HuH-7.5 (cell line): ENCODE measurements at places on chromosomes 5 and 9.
A peak's percentile ranks its signal among the peaks of the same experiment; 100 is the strongest.

DNA sequence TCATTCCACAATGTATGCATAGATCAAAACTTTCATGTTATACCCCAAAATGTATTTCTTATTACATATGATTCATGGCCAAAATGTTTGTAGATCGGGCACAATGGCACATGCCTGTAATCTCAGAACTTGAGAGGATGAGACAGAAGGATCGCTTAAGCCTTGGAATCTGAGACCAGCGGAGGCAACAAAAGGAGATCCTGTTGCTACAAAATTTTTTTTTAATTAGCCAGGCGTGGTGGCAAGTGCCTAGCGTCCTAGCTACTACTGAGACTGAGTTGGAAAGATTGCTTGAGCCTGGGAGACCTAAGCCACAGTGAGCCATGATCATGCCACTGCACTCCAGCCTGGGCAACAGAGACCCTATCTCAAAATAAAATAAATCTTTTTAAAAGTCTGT is 89.9 kb downstream of the MAPKAP1 start:
- DNase-seq = no peak

GRCh38 chr5:112642885-112643284 is 94.8 kb upstream of the APC start:
- no peak for DNase-seq

DNA sequence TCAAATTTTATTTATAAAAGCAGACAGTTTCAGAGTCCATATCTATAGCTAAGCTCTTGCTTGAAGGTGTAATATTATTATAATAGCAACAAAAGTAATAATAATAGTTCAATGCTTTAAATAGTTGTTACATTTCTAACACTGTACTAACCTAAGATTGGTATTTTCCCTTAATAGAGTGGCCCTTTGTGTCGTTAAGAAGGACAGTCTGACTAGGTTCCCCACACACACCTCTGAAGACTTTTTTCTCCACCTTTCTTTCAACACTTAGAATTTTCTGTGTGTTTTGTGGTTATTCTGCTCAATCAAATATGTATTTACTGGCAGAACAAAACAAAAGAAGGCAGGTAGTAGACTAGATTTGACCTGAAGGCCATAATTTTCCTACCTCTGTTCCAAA is 223.2 kb upstream of the ACO1 start:
- no peak for DNase-seq

DNA sequence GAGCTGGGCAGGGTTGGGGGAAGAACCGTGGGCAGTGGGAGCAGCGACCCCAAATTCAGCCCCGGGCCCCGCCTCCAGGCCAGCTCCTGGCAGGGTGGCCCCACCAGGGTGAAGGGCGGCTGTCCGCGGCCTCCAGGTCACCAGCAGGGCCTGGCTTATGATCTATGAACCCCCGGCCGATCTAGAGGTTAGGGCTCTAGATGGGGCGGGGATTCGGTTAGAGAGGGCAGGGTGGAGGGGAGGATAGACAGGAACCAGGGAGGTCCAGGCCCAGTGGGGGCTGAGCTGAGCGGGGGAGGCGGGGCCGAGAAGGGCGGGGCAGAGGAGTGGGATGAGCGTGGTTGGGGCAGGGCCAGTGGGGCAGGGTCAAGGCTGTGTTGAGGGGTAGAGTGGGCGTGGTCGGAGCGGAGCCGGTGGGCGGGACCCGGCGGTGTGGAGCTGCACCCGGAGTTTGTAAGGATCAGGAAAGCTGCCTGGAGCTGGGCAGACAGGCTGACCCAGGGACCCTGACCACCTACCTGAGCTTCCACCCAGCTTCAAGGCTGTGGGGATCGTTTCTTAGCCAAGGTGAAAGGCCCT is 29.3 kb upstream of the OBP2B start:
- DNase-seq = no peak

DNA sequence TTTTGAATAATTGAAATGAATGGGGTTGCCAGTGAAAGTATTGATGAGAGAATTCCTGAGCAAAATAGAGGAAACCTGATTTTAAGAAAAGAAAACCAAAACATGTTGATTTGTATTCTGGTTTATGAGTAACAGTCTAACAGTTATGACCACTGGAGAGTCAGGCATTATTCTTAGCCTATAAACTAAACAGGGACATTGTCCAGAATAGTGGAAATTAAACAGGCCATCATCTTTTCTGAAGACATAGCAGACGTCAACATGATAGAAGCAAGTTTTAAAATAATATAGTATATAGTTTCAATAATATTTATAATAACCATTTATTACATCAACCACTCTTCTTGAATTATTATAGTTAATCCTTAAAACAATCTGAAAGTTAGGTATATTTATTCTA is 178.3 kb upstream of the MPDZ start:
- no peak for DNase-seq

DNA sequence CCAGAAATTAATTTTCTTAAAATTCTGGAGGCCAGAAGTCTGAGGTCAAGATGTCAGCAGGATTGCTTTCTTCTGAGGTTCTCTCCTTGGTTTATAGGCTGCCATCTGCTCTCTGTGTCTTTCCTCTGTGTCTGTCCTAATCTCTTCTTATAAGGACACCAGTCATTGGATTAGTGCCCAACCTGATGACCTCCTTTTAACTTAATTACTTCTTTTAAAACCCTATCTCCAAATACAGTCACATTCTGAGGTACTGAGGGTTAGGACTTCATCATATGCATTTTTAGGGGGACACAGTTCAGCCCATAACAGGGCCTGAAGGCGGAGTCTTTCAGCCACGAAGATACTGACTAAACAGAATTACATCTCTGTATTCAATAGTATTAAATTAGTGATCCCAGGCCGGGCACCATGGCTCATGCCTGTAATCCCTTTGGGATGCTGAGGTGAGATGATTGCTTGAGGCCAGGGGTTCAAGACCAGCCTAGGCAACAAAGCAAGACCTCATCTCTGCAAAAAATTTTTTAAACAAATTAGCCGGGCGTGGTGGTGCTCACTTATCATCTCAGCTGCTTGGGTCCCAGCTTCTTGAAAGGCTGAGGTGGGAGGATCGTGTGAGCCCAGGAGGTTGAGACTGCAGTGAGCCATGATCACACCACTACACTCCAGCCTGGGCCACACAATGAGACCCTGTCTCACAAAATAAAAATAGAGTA is 5.9 kb upstream of the RPS6 start:
- DNase-seq = no peak

- DNase-seq = no peak
These were observed 516.1 kb downstream of the EFNA5 start for GRCh38 chr5:107154593-107154992.

DNA sequence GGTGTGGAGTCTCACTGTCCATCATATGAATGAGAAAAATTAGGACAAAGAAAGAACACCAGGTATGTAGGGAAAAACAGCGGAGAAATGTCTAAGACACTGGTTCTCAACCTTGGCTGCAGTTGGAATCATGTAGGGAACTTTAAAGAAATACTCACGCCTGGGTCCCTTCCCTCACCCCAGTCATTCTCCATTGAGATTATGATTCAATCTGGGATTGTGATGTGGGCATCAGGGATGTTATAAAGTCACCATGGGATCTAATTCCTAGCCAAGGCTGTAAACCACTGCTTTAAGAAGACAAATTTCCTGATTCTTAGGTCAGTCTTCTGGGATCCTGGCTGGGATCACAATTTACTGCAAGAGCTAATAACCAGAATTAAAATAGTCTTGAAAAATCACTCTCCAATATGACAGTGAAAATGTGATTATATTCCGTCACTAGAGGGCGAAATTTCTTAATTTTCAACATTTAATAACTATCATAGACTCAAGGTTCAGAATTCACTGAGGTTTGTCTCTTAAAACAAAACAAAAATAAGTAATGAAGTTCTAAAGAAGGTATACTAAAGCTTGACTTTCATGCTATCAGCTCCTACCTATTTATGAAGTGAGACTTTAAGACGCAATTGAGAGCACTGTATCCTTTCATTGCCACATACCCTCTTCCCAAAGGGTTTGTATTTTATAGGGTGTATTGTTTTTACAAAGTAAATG is 60.5 kb downstream of the GLDC start:
- DNase-seq = no peak

GRCh38 chr9:36074870-36075532 is 38.3 kb downstream of the RECK start:
- no peak for DNase-seq

GRCh38 chr5:61318376-61318775 is 13.7 kb upstream of the ZSWIM6 start:
- no peak for DNase-seq

- no peak for DNase-seq
These were observed 47.2 kb downstream of the AOPEP start for GRCh38 chr9:94773655-94774054.

DNA sequence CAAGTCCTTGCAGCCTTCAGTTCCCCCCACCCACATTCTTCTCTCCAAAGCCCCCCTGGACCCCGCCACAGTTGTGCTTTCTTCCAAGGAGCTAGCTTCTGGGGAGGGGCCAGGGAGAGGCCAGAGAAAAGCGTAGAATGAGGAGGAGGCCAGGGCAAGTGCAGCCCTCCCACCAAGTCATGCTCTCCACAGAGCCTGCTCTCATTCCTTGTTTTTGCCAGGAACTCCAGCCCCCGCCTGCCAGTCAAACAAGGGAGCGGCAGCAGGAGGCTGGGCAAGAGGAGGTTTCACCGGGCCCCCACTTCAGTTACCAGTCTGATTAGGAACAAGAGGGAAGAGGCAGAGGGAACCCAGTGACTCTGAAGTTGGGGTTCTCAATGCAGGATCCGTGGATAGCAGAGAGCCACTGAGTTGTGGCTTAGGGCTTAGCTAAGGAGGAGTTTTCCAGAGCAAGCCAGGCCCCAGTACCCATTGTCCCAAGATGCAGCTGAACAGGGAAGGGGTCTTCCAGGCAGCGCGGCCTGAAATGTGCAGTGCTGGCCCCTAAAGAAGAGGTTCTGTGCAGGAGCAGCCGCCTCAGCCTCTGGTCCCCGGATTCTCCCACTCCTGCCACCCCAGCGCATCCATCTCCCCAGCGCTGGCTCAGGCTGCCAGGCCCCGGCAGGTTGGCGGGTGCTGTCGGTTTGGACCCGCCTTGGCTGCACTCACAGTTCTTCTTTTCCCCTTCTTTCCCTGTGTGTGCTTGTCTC is 120.6 kb downstream of the DAB2IP start:
- DNase-seq = no peak

GRCh38 chr9:15246708-15247107 is 60.3 kb downstream of the TTC39B start:
- DNase-seq = no peak

GRCh38 chr9:114039484-114039883 is 38.6 kb downstream of the AMBP start:
- DNase-seq = no peak

GRCh38 chr5:25285136-25285535 is 640.4 kb upstream of the CDH10 start:
- DNase-seq = no peak

DNA sequence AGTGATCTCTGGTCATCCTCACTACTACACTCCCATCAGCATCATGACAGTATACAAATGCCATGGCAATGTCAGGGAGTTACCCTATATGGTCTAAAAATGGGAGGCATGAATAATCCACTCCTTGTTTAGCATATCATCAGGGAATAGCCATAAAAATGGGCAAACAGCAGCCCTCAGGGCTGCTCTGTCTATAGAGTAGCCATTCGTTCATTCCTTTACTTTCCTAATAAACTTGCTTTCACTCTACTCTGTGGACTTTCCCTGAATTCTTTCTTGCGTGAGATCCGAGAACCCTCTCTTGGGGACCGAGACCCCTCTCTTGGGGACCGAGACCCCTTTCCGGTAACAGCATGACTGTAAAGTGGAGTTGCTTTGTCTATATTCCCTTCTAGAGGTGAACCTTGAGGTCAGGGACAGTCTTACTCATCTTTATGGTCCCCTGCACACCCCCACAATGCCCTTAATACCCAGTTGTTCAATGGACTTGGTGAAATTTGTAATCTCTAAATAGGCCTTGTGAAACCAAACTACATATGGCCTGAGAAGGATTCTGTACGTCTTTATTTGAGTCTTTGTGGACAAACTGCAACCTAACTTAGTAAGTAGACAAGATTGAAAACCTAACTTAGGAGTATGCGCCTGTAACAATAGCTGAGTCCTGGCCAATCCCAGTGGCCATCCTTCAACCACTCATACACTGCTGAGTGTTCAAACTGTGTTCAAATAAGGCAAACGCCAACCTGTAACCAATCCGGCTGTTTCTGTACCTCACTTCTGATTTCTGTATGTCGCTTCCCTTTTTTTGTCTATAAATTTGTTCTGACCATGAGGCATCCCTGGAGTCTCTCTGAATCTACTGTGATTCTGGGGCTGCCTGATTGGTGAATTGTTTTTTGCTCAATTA is 32.3 kb upstream of the UBTD2 start:
- no peak for DNase-seq

GRCh38 chr9:108185613-108186012 is 670.2 kb downstream of the ACTL7B start:
- no peak for DNase-seq

DNA sequence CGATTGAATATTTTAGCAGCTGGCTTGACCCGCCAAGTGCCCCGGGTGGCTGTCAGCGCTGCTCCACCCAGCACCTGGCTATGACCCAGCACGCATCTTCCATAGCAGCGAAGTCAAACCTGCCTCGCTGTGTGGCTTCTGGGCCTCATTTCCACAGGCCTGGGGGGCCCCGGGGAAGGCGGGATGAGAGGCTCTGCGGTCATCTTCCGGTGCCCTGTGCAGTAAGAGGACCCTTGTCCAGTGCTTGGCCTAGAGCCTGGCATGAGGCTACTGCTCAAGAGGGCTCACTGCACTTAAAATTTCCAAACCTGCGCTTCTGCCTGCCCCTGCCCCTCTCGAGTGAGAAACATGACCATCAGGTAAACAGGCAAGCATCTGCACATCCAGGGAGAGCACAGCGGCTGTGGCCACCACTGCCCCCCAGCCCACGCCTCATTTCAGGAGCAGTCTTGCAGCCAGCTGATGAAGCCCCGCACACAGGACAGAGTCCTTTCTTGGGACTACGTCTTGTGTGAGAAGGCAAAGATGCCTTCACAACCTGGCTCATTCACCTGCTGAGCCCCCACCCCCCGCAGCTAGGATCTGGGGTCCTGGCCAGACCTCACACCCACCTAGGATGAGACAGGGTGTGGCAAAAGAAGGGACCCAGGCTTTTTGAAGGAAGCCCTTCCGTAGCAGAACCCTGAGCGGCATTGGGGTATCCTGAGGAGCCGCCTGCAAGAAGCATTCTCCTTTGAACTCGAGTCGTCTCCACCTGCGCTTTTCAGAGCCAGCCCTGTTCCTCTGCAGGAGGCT is 69.5 kb upstream of the UNC5A start:
- DNase-seq = no peak

GRCh38 chr5:99702565-99702964 is 773.8 kb upstream of the CHD1 start:
- DNase-seq = no peak

- DNase-seq = no peak
These were observed 67.1 kb upstream of the SNX2 start for GRCh38 chr5:122707796-122708195.

GRCh38 chr5:116953251-116953930 is 378.8 kb upstream of the SEMA6A start:
- peak; percentile 3 for DNase-seq

GRCh38 chr5:122258241-122258640 is 53.8 kb upstream of the SNCAIP start:
- no peak for DNase-seq
